ENCODE measurements at places on chromosomes 3 and 15.

DNA sequence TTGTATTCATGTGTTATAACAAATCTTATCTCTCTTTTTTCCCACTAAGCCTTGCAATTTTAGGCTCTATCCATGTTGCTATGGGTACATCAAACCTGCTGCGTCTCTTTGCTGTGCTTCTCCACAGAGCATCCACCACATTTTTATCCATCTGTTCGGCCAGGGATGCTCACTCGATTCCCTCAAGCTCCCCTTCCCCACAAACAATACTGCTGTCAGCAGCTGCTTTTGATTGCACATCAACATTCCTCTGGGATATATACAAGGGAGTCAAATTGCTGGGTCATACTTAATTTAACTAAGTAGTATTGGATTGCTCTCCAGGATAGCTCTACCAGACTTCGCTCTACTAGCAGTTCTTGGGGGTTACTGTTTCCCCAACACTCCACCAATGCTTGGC lies 36.8 kb downstream of the TMEM108 start:
- H3K4me3 ChIP-seq, result no peak overlapping the region
- DNase-seq, result no peak

GRCh38 chr3:8759038-8759707 lies 10.2 kb downstream of the OXTR start:
- H3K27ac ChIP-seq, result no peak overlapping the region
- H3K27me3 ChIP-seq, result no peaks in the 10 kb centered on the region
- H3K4me3 ChIP-seq, result no peak overlapping the region
- no peak for DNase-seq

DNA sequence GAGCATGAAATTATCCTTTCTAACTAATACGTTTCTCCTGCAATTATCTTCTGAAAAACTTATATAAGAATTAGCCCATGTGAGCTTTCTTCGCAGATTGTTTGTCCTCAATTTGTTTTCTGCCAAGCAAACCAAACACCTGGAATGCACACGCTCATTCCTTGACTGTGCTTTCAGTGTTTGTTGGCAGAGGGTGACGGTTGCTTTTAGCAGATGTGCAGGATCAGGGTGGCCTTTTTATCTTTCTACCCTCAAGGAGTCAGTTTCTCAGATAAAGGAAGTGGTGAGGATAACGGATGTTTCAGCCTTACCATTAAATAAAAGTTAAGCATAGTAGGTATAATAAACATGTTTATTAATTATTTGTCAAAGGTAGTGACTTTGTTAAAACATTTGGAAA lies 15.2 kb downstream of the ARPP21 start:
- no peak for DNase-seq
- H3K4me3 ChIP-seq, result no peak overlapping the region
- no peak overlapping the region for H3K27ac ChIP-seq
- no peaks in the 10 kb centered on the region for H3K27me3 ChIP-seq
- no peaks in the 10 kb centered on the region for H3K4me1 ChIP-seq

DNA sequence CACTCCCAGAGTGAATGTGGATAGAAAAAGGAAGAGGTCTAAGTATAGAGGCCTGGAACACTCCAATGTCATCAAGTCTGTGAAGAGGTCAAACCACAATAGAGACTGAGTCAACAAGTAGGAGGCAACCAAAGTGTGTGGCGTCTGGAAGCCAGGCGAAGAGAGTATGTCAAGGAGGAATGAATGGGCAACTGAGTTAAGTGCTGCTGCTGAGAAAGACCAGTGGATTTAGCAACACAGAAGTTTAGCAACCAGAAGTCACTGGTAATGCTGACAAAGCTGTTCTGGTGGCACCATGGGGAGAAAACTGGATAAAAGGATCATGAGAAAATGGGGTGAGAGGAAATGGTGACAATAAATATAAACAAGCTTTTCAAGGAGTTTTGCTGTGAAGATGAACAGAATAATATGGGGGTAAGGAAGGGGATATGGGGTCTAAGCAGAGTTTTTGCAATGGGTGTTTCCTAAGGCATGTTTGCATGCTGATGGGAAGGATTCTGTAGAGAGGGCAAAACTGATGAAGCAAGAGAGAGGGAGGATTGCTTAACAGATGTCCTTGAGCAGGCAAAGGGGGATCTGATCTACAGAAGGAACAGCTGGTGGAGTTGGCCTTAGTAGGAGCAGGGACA lies 38.4 kb downstream of the PCOLCE2 start:
- no peaks in the 10 kb centered on the region for H3K27me3 ChIP-seq
- no peak overlapping the region for H3K27ac ChIP-seq
- no peaks in the 10 kb centered on the region for H3K36me3 ChIP-seq
- no peak for DNase-seq

- H3K27ac ChIP-seq, result no peak overlapping the region
- peaks cover 5% of the 10 kb centered on the region for H3K27me3 ChIP-seq
- no peaks in the 10 kb centered on the region for H3K36me3 ChIP-seq
- DNase-seq, result no peak
Observed at GRCh38 chr3:64445109-64445943, 220.1 kb upstream of the PRICKLE2 start.

DNA sequence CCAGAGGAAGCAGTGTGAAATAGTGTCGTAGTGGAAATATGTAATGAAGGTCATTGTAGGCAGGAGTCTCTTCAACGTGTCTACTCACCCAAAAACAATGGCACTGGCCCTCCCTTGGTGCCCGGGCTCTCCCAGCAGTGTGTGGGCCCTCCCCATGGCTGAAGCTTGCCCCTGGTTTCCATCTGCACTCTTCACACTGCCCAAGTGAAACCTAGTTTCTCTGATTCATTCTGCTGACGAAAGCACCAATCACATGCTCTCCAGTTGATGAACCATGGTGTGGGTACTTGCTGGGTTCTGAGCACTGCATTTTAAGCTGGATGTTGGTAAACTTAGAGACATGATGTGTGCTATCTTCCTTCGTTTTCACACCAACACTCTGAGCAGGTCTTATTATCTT lies 61.0 kb upstream of the AGBL1 start:
- DNase-seq, result no peak
- no peaks in the 10 kb centered on the region for H3K36me3 ChIP-seq
- H3K27ac ChIP-seq, result no peak overlapping the region
- no peaks in the 10 kb centered on the region for H3K27me3 ChIP-seq

GRCh38 chr3:49649576-49649975 lies 24.6 kb upstream of the APEH start:
- DNase-seq, result no peak
- H3K27me3 ChIP-seq, result no peaks in the 10 kb centered on the region
- no peak overlapping the region for H3K4me3 ChIP-seq
- no peaks in the 10 kb centered on the region for H3K36me3 ChIP-seq

GRCh38 chr15:81569286-81570080 lies 195.5 kb upstream of the TMC3 start:
- no peak overlapping the region for H3K4me3 ChIP-seq
- no peak overlapping the region for H3K27ac ChIP-seq
- no peaks in the 10 kb centered on the region for H3K4me1 ChIP-seq
- no peaks in the 10 kb centered on the region for H3K36me3 ChIP-seq
- H3K27me3 ChIP-seq, result no peaks in the 10 kb centered on the region

All from ascending aorta (tissue), 2 donors.